ENCODE measurements at places on chromosomes 7 and 10.

DNA sequence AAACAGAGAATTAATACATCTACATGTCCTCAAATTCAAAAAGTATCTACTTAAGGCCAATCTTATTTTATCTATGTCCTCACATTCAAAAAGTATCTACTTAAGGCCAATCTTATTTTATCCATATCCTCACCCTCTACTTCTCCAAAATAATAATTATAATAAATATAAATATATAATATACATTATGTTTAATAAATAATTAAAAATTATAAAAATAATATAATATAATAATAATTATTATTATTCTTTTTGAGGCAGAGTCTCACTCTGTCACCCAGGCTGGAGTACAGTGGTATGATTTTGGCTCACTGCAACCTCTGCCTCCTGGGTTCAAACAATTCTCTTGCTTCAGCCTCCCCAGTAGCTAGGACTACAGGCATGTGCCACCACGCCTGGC lies 784.9 kb downstream of the DNAJB9 start:
- no peaks in the 10 kb centered on the region for H3K4me1 ChIP-seq
- no peaks in the 10 kb centered on the region for H3K36me3 ChIP-seq
- no peak for DNase-seq
- no peaks in the 10 kb centered on the region for H3K27me3 ChIP-seq

DNA sequence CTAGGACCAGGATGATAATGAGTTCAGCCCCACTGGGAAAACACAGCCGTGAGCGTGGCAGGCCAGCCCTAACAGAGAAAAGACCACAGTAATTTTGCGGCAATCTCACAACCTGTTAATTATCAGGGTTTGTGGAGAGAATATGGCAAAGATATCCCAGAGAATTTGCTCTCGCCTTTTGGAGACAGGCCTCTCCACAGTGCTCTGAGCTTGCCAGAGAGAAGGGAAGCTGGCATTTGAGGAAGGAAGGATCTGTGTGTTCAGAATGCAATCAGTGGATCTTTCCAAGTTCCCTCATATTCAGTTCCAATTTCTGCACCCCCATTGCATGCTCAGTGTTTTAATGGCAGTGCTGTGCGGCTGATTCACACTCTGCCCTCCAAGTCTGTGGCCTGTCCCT lies 60.2 kb downstream of the PLPP4 start:
- no peaks in the 10 kb centered on the region for H3K36me3 ChIP-seq
- H3K27me3 ChIP-seq = no peaks in the 10 kb centered on the region
- DNase-seq = peak; percentile 60
- no peak overlapping the region for H3K4me3 ChIP-seq
- no peak overlapping the region for H3K27ac ChIP-seq

DNA sequence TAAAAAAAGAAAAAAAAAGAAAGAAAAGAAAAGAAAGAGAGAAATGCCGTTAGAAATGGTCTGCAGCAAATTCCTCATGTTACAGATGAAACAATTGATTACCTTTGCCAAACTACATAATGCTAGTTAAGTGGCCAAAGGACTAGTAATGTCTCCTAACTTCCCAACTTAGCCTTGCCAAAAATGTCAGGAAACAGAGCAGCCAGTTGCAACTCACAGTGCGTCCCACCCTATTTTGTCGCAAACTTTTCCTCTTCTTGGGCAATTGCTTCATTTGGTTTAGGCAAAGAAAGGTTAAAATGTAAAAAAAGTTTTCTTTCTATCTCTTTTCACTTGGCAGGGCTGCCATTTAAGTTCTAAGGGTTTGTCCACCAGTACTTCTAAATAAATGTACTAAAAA lies 53.1 kb downstream of the APBB1IP start:
- no peak for DNase-seq
- no peak overlapping the region for H3K27ac ChIP-seq
- no peaks in the 10 kb centered on the region for H3K36me3 ChIP-seq
- H3K4me3 ChIP-seq = no peak overlapping the region

DNA sequence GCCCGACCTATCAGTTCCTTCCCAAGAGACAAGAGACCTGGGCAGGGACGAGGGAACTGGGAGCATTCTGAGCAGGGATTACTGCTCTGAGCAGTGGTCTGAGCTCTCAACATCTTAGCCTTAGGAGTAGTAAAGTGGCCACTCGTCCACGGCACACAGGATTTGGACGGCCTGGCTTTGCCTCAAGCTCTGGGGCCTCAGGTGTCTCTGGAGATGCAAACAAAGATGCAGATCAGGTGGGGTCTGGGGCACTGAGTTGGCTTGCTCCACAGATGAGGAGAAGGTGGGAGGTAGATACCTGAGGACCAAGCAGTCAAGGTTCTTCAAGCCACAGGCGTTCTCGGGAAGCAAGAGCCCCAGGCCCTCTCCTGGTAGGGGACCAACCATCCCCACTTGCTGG lies 16.1 kb upstream of the NPFFR1 start:
- peaks cover 22% of the 10 kb centered on the region for H3K4me1 ChIP-seq
- no peaks in the 10 kb centered on the region for H3K27me3 ChIP-seq
- no peak overlapping the region for H3K4me3 ChIP-seq
- H3K36me3 ChIP-seq = no peaks in the 10 kb centered on the region

- no peak overlapping the region for H3K4me3 ChIP-seq
- H3K27ac ChIP-seq = peak overlapping the region; percentile 48
- H3K27me3 ChIP-seq = no peaks in the 10 kb centered on the region
- DNase-seq = no peak
- H3K36me3 ChIP-seq = no peaks in the 10 kb centered on the region
- peaks cover 48% of the 10 kb centered on the region for H3K4me1 ChIP-seq
These were observed 42.4 kb downstream of the CCNY start for GRCh38 chr10:35378541-35379210.

DNA sequence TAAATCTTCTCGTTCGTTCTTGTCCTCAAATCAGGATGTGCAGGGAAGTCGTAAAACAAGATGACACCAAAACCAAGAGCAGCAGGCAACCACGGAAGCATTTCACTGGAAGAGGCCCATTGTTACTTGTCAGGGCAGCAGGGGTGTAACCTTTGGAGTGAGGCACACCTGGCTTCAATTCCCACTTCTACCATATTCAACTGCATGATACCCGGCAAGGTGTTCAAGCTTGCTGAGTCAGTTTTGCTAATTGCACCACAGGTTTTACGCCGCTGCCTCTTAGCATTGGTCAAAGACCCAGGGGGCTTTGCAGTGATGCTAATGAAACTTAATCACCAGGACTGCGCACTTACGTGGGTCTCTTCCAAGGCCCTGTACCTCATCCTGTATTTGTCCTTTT lies 50.0 kb upstream of the PTER start:
- no peak overlapping the region for H3K27ac ChIP-seq
- DNase-seq = no peak
- no peaks in the 10 kb centered on the region for H3K4me1 ChIP-seq
- H3K27me3 ChIP-seq = no peaks in the 10 kb centered on the region
- no peak overlapping the region for H3K4me3 ChIP-seq

GRCh38 chr10:113988535-113988934 lies 55.1 kb upstream of the ADRB1 start:
- no peaks in the 10 kb centered on the region for H3K27me3 ChIP-seq
- H3K4me1 ChIP-seq = peaks cover under 1% of the 10 kb centered on the region
- H3K4me3 ChIP-seq = no peak overlapping the region
- no peak for DNase-seq

DNA sequence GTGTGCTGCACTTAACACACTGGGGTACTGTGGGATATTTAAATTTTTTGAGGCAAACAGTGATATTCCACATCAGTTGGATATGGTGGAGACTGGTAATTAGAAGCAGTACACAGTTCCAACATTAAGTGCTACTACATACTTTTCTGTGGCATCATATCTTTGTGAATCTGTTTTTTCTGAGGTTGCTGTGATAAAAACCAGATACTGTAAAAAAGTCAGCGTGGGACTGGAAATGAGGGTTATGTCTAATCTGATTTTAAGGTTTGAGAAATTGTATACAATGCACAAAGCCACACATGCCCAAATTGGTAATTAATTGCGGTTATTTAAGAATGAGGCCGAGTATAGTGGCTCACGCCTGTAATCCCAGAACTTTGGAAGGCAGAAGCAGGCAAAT lies 41.2 kb downstream of the TBC1D12 start:
- H3K36me3 ChIP-seq = no peaks in the 10 kb centered on the region
- no peaks in the 10 kb centered on the region for H3K4me1 ChIP-seq

DNA sequence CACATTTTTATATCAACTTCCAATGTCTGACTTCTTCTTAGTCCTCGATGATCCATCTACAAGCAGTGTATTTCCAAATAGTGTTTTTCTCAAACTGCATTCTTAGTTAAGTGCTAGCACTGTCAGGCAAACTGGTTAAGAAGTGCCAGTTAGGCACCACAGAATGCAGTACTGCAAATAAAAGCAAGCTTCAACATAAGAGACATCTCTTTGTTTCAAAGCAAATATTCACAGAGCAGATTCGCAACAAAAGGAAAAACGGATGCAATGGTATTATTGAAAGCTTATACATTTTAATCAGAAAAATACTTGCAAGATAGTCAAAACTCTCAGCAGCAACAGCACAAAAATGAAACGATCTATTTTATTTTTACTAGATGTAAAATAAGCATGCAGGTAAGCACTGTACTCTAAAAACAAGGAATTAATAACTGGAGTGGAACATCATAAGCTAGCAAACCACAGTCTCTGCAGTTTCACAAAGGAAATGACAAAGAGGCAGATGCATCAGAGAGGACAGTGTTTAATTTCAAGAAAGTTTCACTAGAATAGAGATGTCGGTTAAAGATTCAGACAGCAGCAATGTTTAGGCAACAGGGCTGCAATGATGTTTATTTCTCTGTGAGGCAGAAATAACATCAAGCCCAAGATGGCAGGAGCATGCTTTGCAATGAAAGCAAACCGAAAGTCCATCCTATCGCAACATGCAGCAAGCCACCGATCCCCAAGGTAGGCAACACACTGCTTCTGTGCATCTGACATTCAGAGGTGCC lies 82.0 kb downstream of the FGFR2 start:
- no peak overlapping the region for H3K4me3 ChIP-seq
- H3K27ac ChIP-seq = no peak overlapping the region
- H3K27me3 ChIP-seq = no peaks in the 10 kb centered on the region
- H3K36me3 ChIP-seq = no peaks in the 10 kb centered on the region

DNA sequence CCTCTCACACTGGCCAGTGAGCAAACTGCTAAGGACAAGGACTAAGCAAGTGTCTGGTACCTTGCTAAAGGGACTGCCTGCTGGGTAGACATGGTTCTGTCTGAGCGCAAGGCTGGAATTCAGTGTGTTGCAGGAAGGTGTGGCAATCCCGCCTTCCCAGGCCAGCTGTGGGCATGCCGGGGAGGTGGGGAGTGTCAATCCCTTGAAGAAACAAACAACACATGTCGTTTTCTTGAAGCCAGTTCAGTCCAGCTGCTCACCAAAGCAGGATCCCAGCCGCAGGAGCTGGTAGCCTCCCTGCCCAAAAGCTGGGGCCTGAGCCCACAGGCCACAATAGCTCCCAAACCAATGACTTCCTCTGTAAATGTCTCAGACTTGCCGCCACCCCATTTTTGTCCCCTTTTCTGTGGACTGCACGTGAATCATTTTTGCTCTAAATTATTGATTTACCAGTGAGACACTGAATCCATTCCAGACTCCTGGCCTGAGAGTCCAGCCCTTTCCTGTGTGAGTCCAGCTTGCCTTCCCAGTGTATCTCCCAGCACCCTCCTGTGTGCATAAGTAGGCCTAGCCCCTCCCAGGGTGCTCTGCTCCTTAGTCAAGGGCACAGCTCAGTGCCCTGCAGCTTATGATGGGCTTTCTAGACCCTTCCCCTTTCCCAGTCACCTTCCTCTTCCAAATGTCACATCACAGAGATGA lies 166.8 kb downstream of the RGS10 start:
- no peaks in the 10 kb centered on the region for H3K27me3 ChIP-seq
- peaks cover 53% of the 10 kb centered on the region for H3K4me1 ChIP-seq
- no peak overlapping the region for H3K4me3 ChIP-seq

GRCh38 chr7:55214707-55215106 lies 150.4 kb upstream of the LANCL2 start:
- H3K27ac ChIP-seq = no peak overlapping the region
- no peaks in the 10 kb centered on the region for H3K4me1 ChIP-seq
- no peak overlapping the region for H3K4me3 ChIP-seq
- H3K27me3 ChIP-seq = no peaks in the 10 kb centered on the region
- H3K36me3 ChIP-seq = no peaks in the 10 kb centered on the region

DNA sequence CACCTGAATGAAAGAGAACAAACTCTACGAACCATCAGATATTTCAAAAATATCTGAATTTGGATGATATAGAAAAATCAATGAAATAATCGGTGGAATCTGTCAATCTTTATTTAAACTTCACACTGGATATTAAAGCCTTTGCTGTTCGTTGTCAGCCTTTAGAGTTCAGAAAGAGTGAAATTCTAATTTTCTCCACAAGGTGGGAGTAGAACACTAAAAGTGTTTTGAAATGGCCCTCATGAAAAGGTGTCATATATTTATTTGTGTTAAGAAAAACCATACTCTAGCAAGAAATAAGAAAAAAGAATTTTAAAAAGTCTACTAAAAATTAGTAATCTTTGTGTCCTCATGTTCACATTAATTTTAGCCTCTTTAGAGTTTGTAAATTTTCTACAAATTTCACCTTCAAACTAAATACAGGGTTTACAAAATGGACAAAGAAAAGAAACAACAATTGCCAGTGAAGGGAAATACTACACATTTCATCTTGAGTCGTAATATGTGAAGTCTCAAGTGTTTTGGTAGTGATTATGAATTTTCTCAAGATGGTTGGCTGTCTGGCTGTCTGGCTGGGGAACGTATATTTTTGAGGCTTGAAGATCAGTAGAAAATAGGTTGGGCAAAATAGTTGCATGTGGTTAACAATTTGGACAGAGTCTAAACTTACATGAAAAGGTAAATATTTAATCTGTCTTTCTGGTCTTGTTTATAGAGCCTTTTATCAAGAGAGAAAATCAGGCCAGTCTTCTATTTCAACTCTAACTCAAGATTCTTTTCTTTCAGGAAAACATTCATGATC lies 43.7 kb downstream of the DNAJB9 start:
- H3K4me3 ChIP-seq = no peak overlapping the region
- no peaks in the 10 kb centered on the region for H3K4me1 ChIP-seq
- DNase-seq = no peak
- H3K27me3 ChIP-seq = no peaks in the 10 kb centered on the region
- H3K36me3 ChIP-seq = no peaks in the 10 kb centered on the region

DNA sequence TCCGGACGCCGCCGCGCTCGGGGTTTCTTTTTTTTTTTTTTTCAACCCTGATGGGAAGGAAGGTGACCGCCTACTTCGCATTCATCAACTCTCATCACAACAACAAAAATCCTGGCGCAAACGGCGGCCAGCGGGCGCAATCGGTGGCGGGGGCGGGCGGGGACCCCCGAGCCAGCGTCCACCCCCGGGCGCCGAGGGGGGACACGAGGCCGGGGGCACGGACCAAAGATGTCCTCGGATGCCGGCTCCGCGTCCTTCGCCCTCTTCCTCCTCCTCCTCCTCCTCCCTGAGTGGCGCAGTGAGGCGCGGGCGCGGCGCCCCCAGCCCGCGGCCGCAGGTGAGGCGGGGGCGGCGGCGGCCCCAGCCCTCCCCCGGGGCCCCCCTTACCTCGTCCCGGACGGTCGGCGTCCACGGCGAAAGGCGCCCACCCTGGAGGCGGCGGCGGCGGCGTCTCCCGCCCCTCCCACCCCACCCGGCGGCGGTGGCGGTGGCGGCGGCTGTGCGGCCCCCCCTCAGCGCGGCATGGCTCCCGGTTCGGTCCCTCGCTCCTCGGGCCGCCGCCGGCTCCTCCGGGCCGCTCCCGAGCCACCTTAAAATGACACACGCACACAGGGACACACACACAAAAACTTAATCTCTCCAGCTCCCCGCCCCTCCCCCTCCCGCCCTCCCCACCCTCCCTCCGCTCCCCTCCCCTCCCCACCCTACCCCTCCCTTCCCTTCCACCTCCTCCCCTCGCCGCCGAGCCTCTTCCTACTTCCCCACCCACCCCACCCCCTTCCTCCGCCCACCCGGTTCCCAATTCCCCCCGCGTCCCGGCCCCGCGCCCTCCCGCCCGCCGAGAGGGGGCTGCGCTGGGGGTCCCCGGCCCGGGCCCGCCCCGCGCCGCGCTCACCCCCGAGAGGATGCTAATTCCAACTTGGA lies at the start of gene CTBP2:
TSS of gene CTBP2 (minus strand) at position 632 of the 924 bp plus-strand sequence.
- no peak for DNase-seq
- peaks cover 42% of the 10 kb centered on the region for H3K4me1 ChIP-seq
- H3K4me3 ChIP-seq = peak within 1 kb of the TSS; percentile 99
- no peaks in the 10 kb centered on the region for H3K36me3 ChIP-seq
- no peaks in the 10 kb centered on the region for H3K27me3 ChIP-seq

Data from esophagus muscularis mucosa (tissue), 4 donors.